Hindlimb muscle (tissue), 1 donor: ENCODE measurements at places on chromosomes 11 and 22.
A peak's percentile ranks its signal among the peaks of the same experiment; 100 is the strongest.

GRCh38 chr11:62922653-62923431, 1.7 kb upstream of the CHRM1 start:
- DNase-seq, result no peak

GRCh38 chr11:129937592-129938238, 42.3 kb upstream of the NFRKB start:
- DNase-seq, result no peak

GRCh38 chr22:20567371-20567847, 60.0 kb downstream of the MED15 start:
- DNase-seq, result no peak

DNA sequence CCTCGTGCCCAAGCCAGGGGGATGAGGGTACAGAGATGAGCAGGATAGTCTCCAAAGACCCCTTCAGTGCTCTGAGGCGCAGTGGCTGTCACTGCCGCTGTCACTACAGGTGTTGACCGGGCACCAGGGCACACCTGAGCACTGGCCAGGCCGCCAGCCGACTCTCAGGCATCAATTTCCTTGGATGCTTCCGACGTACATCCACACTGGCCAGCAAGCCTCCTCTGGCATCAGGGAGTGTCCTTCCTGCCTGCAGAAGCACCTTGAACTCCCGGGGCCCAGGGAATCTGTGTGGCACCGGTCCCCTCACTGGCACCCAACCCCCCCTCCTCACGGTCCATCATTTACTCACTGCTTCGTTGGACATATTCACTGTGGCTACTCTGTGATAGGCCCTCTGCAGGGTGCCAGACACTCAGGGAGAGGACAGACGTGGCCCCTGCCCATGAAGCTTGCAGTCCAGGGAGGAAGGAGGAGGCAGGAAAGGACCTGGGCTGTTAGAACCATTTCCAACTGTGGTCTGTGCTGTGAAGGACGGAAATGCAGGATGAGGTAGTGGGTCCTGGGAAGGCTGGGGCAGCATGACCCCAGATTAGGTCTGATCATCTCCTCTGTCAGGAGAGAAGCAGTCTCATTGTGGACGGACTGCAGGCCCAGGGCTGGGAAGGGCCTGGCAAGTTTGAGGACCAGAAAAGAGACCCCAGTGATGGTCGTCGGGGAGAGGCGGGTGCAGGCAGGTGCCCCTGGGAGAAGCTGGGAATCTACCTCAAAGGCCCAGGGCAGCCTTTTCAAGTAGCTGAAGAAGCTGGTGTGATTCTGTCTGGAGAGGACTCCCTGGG, 46.3 kb upstream of the ANO1 start:
- DNase-seq, result no peak

GRCh38 chr11:103659206-103659618, 377.2 kb upstream of the DDI1 start:
- no peak for DNase-seq

DNA sequence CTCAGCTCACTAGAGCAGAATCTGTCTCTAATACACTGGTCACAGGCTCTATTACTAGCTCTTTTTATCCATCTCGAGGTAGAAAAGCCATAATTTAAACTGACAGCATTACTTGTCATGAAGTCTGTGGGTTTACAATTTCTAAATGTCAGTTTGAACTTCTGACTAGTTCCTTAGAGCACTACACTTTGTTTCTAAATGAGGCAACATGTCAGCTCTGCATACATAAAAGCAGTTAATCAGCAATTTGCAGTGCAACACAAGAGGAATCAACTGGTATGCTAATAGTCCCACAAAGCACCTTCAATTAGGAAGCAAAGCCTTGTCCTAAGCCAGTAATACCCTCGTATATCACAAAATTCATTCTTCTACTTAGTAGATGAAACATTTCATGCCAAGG, 321.3 kb downstream of the TTC28 start:
- DNase-seq, result no peak

GRCh38 chr22:40534379-40535188, 101.9 kb downstream of the MRTFA start:
- no peak for DNase-seq

- DNase-seq, result no peak
Observed at GRCh38 chr22:40335358-40335757, 10.9 kb upstream of the ADSL start.

DNA sequence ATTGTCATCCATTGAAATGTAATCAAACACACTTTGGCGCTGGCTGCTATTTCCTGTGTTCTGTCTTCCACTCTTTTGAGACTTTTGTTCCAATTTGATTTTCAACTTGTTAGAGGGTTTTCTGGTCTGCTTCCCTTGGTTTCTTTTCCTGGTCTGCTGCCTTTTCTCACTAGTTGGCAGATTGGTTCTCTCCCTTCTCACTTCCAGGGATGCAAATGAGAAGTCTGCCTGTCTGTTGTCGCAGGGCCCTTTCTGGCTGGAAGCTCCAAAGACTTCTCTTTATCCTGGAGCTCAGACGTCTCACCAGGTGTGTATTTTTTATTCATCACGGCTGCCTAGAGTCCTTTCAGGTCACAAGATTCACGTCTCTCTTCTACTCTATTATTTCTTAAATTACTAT, 84.0 kb downstream of the RPS6KA4 start:
- DNase-seq, result no peak

DNA sequence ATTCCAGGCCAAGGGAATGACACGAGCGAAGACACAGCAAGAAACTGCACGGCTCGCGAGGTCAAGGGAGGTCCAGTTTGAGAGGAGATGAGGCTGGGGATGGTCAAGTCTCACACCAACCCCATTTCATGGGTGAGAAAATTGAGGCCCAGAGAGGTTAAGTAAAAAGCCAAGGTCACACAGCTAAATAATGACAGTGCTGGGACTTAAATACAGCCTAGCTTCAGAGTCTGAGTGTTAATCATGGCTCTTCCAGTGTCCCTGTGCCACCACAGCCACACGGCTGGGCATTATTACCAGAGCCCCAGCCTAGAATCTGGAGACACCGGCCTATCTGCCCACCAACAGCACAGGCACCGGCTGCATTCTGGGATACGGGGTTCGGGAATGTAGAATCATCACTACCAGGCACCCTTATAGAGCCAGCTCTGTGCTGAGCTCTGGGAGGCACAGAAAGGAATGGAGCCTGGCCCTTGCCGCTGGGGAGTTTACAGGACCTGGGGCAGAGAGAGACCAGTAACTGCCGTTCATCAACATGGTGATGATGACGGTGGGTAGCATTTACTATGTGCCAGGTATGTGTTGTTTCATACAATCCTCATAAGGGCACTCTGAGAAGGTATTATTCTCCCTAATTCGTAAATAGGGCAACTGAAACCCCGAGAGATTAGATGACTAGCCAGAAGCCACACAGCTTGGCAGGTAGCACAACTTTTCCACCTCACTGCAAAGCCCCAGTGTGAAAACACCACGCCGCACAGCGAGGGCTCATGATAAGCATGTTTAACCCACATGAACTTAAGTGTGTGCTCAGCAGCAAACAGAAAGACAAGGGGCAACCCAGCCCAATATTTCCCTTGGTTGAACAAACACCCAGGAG, 51.8 kb downstream of the CD6 start:
- no peak for DNase-seq

DNA sequence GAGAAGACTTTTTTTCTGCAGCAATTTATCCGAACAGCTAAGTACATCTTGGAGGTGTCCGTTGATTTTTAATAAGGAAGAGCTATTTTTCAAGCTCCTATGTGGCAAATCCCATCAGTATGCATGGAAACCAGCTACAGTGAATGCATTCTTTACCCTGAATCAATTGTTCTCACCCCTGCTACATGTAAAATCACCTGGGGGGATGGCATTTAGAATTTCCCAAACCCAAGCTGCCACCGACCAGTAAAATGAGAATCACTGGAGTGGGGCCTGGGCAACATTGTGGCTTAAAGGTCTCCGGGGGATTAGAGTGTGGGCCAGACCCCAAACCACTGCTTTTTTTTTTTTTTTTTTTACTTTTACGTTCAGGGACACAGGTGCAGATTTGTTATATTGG, 2.8 kb upstream of the ZNF195 start:
- no peak for DNase-seq

- DNase-seq, result no peak
Observed at GRCh38 chr11:35593143-35593542, 25.1 kb upstream of the FJX1 start.

- DNase-seq, result no peak
Observed at GRCh38 chr11:26867286-26867685, 126.6 kb upstream of the FIBIN start.

GRCh38 chr11:18312012-18312411, 9.9 kb downstream of the HPS5 start:
- DNase-seq, result no peak

DNA sequence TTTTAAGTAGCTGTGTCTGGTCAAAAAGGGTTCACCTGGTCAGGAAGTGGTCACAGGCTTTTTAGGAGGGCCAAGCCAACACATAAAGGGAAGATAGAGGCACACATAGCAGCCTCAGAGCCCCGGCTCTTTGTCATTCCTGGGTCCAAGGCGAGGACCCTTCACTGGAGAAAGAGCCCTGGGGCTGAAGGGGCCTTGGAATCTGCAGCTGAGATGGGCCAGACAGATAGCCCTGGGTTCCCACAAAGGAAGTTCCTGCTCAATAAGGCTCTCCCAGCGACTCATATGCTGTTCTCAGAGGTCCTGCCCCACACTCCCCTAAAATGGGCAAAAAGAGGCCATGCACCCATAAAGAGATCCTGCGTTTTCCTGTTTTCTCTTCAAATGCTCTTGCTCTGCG, 77.7 kb downstream of the LINC01488 start:
- no peak for DNase-seq

- no peak for DNase-seq
Observed at GRCh38 chr22:36199001-36199551, 2.5 kb downstream of the APOL4 start.

DNA sequence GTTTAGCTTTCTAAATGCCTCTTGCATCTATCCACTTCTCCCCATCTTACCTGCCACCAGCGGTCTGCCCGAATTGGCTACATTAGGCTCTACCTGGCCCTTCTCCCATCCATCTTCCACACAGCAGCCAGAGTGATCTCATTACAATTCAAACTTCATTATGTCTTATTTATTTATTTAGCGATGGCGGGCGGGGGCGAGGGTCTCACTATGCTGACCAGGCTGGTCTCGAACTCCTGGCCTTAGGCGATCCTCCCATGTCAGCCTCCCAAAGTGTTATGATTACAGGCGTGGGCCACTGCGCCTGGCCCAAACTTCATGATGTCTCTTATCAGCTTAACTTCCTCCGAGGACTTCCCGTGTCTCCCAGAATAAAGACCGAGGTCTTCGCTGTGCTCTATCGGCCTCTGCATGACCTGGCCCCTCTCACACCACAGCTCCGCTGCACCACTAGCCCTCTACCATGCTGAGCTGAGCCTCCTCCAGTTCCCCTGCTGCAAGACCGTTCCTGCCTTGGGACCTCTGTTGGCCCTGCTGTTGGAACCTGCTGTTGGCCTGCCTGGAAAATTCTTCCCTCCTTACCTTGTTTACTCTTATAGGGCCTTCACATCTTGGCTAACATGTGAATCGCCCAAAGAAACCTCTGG, 870 bp upstream of the CTTN start:
- DNase-seq, result no peak

DNA sequence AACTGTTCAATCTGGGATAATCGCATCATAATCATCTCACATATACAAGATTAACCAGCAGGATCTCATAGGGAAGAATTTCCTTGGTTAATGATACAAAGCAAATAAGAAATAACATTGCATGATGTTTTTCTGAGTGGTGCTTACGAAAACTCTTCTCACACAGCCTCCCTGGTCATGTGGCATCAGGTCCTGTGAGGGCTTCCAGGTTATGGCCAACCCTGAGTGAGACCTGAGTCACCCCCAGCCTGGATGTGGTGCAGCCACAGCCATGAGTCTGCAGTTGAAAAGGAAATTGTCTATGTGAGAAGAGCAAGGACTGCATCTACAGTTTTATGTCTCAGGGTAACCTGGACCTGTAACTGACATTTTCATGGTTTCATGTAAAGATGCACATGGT, 90.5 kb upstream of the XKR3 start:
- DNase-seq, result no peak

GRCh38 chr11:130006929-130007328, 4.3 kb upstream of the PRDM10 start:
- no peak for DNase-seq

- no peak for DNase-seq
Observed at GRCh38 chr11:121965330-121965729, 150.7 kb downstream of the BLID start.

- no peak for DNase-seq
Observed at GRCh38 chr22:22616636-22617035, 27.8 kb upstream of the GGTLC2 start.

GRCh38 chr11:1422481-1422880, 32.7 kb downstream of the BRSK2 start:
- no peak for DNase-seq

GRCh38 chr22:26804911-26805539, 147.6 kb downstream of the MIAT start:
- no peak for DNase-seq

GRCh38 chr11:798093-798713, at the start of gene SLC25A22:
TSS of gene SLC25A22 (minus strand) at chr11:798281. CDS start at chr11:795006, 3,275 bp downstream.
- DNase-seq, result peak; percentile 88

GRCh38 chr11:34576331-34576730, 44.6 kb upstream of the EHF start:
- DNase-seq, result no peak

DNA sequence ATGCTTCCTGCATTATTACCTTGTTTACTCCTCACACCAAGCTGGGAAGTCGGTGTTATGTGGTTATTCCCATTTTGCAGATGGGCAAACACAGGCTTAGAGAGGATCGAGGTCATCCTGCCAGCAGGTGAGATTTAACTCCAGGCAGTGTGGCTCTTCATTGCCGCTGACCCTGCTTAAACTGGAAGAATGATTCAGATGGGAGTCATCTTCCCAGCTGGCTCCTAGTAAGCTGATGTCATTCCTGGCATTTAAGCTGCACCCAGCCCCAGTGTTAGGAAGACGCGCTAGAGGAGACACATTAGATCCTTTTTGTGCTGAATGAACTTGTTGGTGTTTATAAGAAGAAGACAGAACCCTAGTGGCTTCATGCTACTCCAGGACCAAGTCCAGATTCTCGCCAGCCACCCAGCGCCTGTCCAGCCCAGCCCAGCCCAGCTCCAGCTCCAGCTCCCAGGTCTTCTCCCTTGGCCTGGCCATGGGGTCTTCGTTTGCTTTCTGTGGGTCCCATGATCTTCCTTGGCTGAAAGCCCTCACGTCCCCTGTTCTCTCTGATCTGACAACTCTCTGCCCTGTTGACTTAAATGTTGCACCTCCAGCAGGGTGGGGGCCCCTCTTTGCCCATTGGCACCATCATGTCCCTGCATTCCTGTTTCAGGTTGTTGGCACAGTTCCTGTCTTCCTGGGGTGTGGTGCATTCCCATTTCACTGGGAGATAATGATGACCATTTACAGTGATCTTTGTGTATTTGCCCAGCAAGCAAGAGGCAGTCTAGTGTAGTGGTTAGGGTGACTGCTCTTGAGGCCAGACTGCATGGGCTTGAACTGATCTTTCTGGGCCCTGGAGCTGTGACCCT, 13.6 kb downstream of the PARVB start:
- DNase-seq, result peak; percentile 68
